Neuronal stem cell (in vitro differentiated cells): ENCODE measurements at places on chromosomes 11 and 22.

DNA sequence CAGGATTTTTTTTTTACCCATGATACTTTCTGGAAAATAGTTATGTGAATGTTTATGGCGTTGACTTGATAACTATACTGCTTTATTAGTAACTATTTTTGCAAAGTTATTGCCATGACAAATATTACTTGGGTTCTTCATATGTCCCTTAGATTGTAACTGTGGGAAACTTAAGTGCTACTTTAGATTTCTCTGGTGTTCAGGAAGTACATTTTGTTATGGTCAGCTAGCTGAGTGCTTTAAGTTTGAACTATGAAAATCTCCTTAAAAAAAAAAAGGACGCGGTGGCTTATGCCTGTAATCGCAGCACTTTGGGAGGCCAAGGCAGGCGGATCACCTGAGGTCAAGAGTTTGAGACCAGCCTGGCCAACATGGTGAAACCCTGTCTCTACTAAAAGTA is 42.8 kb downstream of the CSTPP1 start:
- no peak for DNase-seq

- no peak for DNase-seq
Measured at GRCh38 chr11:34508524-34508923, 5.1 kb downstream of the ELF5 start.

- DNase-seq = no peak
Measured at GRCh38 chr22:45248832-45249561, 8.3 kb upstream of the KIAA0930 start.

DNA sequence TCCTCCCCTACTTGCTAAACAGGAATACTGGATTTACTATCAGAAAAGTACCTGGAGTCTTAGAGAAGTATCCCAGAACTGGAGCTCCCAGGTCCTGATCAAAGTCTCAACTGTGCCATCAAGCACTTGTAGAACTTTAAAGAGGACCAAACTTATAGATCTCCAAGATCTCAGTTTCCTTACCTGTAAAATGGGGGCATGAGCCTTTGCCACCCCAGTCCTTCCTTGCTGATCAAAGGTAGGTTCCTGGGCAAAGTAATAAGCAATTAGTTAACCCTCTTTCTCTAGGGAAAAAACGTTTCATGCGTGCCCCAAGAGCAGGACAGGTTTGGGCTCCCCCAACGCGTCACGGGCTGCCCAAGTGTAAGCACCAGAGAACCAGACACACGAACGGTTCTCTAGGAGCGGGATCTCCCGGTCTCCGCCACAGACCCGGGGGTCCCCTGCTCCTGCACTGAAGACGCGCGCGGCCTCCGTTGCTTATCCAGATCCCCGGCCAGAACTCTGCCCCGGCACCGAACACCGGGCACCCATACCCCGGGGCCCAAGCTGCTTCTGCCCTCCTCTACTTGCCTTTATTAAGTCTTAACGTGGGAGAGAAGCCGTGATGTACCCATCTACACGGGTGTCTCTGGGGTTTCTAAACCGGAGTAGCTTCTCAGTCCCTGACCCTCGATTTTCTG is 505 bp downstream of the ZNF214 start:
- no peak for DNase-seq

- no peak for DNase-seq
Measured at GRCh38 chr11:23976841-23977271, 520.0 kb upstream of the LUZP2 start.

GRCh38 chr22:41152902-41153301 is 52.2 kb upstream of the L3MBTL2 start:
- no peak for DNase-seq

DNA sequence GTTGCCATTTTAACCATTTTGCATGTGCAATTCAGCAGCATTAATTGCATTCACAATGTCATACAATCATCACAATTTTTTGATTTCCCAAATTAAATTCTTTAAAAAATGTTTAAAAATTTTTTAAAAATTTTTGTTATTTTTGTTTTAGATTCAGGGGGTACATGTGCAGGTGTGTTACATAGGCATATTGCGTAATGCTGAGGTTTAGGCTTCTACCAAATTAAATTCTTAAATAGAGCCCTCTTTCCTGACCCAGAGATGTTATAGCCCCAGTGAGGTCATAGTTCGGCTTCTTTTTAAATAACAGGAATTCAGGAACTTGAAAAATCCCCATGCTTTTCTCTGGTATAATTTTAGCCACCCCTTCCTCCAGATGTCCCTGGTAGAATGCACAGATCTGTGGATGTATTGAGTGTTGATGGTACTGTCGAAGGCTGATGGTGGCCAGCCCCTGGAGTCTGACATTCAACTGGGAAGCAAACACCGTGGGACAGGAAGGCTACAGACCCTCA is 11.3 kb upstream of the AMPD3 start:
- no peak for DNase-seq

- no peak for DNase-seq
Measured at GRCh38 chr22:47551431-47551775, 789.0 kb downstream of the TBC1D22A start.

- no peak for DNase-seq
Measured at GRCh38 chr11:35787626-35788025, 125.1 kb downstream of the TRIM44 start.

- no peak for DNase-seq
Measured at GRCh38 chr11:67469508-67469811, 409 bp upstream of the TMEM134 start.

DNA sequence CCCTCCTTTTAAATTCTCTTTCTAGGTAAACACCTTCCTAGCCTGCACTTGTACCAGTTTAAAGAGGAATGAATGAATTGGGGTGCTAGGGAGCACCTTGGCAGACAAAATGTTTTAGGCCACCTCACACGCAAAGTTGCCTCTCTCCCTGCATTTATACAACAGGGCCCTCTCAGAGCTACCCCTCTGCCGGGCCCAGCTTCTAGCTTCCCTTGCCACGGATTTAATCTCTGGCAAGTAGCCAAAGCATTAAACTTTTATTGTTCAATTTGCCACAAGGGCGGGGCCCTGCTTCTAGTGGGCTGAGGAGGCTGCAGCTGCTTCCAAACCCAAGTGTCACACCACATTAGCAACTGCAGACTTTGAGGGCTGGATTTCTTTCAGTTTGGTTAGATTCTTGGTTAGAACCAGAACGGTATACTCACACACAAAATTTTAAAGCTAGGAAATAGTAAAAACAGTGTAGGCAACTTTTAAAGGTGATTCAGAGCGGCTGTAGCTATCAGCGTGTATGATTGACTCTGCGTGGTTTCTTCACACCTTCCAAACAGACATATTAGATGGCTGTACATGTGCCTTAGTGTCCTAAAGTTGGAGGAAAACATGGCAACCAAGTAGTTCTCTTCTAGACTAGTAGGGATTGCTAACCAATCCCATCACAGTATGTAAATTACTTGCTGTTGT is 6.5 kb downstream of the KREMEN1 start:
- no peak for DNase-seq

- DNase-seq = no peak
Measured at GRCh38 chr11:105033343-105033742, 1.6 kb downstream of the CASP1 start.

DNA sequence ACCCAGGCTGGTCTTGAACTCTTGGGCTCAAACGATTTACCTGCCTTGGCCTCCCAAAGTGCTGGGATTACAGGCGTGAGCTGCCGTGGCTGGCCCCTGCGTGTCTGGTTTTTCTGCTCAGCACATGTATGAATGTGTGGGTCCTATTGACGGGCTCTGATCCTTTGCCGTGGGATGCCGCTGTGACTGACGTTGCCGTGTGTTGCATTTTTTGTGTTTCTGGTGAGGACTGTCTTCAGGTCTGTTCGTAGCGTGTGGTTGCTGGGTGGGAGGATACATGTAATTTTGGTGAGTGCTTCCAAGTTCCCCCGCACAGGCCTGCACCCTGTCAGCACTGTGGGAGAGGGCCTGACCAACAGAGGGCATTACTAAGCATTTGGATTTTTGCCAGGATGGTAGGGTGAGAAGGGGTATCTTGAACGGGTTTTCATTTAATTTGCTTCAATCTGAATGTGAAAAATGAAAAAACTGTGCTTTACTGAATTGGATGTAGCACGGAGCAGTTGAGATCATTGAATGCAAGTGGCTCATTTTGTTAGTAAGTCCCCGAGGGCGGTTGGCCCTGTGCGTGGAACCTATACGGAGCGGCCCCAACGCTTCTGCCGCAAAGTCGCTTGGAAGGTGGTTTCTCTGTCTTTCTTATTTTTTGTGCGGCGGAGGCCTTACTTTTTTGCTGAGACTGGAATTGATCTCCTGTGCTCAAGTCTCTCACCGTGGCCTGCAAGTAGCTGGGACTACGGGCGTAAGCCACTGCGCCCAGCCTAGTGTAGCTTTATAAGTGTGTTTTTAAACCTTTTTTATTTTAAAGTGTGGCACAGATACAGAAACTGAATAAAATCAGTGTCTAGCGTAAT is 8.2 kb downstream of the ZBED4 start:
- no peak for DNase-seq

- no peak for DNase-seq
Measured at GRCh38 chr11:72454791-72455190, 20.5 kb upstream of the CLPB start.

GRCh38 chr11:110094298-110095285 is 1.4 kb downstream of the ZC3H12C start:
- DNase-seq = no peak

DNA sequence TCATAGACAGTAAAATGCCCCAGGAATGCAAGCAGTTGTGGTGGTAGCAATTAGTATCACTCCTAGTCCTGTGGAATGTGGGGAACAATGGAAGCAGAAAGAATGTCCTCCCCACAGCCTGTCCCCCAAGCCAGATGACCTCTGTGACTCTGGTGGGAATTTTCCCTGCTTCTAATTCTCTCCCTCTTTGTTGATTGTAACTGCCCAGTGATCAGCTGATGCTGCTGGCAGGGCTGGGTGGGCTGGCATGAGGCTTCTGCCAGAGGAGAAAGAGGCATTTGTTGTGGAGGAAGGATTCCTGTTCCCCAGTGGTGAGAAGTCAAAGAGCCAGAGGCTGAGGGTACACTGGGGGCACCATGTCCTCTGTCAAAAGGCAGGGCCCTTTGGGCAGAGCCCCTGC is 116.7 kb upstream of the NCAM1 start:
- peak; percentile 48 for DNase-seq

- DNase-seq = no peak
Measured at GRCh38 chr11:72812967-72813739, 1.1 kb upstream of the ATG16L2 start.

GRCh38 chr11:19193916-19194315 is 7.9 kb downstream of the CSRP3 start:
- DNase-seq = no peak

GRCh38 chr11:69382131-69383128 is 88.5 kb downstream of the MYEOV start:
- DNase-seq = no peak

DNA sequence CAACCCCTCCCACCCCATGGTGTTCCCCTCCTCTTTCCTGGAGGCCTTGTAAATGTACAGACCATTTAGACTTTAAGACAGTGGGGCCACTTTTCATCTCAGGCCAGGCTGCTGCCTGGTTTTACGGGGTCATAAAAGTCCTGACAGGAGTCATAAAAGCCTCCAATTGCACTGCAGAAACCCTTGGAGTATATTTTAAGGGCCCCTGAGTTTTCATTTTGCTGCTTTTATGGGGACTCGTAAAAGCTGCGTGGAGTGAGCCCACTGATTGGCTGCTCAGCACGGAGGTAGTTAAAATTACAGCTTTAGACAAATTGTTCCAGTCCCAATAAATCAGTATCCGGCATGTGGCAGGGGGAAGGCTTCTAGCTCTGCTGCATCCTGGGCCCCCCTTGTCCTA is 627.6 kb downstream of the NTM start:
- no peak for DNase-seq

GRCh38 chr22:30989474-30989873 is 20.4 kb downstream of the TUG1 start:
- no peak for DNase-seq

GRCh38 chr11:122154994-122155393 is 39.0 kb upstream of the BLID start:
- DNase-seq = no peak

DNA sequence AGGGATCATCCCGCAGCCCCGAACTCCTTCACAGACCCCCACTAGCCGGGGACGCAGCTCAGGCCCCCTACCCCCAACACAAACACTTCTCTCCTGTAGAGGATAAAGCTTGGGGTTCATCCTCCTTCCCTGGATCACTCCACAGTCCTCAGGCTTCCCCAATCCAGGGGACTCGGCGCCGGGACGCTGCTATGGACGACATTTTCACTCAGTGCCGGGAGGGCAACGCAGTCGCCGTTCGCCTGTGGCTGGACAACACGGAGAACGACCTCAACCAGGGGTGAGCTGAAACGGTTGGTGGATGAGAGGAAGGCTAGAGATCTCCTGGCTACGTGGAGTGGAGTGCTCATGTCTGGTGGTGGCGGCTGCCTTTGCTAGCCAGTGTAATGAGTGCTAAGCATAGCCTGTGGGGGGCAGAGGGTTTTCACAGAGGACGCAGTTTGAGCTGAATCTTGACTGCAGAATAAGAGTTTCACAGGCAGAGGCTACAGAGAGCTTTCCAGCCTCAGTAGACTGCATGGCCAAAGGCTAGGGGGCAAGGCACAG is 580 bp downstream of the ILK start:
- peak; percentile 43 for DNase-seq

DNA sequence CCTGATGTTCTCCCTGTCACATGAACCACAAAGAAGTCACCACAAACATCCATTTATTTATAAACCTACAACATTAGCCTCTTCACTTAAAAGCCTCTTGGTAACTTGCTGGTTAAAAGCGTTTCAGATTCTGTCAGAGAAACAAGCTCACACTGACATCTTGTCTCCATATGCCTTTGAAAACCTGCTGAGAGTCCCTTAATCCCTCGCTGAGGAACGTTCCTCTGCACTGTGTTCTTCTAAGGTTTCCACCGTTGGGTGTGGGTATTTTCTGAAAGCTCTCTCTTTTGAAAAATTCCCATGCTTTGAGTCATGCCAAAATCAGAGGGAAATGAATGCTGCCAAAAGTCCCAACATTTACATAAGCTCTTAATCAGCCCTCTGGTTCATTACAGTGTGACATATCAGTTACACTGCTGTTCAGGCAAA is 149.8 kb downstream of the CCDC34 start:
- peak; percentile 17 for DNase-seq

- DNase-seq = no peak
Measured at GRCh38 chr11:2664376-2664775, 35.4 kb downstream of the KCNQ1OT1 start.

- peak; percentile 70 for DNase-seq
Measured at GRCh38 chr11:27718863-27719545, 18.7 kb upstream of the BDNF start.

DNA sequence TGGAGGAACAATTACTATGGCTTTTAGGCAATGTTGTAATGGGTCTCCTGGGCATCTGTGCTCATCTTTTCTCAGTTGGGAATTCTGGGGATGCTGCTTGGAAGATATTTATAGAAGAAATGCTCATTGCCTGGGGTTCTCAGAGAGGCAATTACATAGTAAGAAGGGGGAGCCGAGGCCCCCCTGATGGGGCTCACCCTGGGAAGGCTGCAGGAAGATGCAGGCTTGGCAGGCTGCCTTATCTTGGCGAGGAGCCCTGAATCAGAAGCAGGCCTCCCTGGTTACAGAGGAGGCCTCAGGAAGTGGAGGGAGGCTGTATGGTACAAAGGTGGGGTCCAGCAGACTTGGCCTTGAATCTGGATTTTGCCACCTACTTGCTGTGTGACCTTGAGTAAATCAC is 60.6 kb upstream of the CRYBB3 start:
- no peak for DNase-seq

GRCh38 chr11:76987203-76987602 is 47.0 kb upstream of the B3GNT6 start:
- no peak for DNase-seq
